Uterus (tissue), 4 donors: ENCODE measurements at places on chromosomes 5 and 9.
A peak's percentile ranks its signal among the peaks of the same experiment; 100 is the strongest.

DNA sequence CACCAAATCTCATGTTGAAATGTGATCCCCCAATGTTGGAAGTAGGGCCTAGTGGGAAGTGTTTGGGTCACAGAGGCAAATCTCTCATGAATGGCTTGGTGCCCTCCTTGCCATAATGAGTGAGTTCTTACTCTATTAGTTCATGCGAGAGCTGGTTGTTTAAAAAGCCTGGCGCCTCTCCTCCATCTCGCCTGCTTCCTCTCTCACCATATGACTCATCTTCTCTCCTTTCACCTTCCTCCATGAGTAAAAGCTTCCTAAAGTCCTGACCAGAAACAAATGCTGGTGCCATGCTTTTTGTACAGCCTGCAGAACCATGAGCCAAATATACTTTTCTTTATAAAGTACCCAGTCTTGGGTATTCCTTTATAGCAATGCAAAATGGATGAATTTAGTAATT is 20.9 kb upstream of the ARHGAP26 start:
- DNase-seq = no peak
- no peaks in the 10 kb centered on the region for H3K4me1 ChIP-seq
- H3K27me3 ChIP-seq = no peaks in the 10 kb centered on the region

DNA sequence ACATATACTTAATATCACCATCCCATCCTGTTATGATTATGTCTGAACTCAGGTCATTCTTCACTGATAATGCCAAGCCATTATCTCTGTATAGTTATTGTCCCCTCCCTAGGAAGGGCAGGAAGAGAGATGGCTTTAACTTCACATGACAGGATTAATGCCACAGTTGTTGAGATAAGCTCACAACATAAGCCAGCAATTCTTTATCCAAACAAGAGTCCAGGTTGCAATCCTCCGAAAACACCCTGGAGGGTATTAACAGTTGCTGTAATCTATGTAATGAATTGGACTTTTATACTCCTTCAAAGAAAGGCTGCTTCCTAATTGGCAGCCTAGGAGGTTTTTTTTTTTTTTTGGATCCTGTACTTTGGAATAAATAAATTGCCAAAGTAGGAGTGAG is 779.4 kb downstream of the SEMA5A start:
- no peaks in the 10 kb centered on the region for H3K36me3 ChIP-seq
- no peak for DNase-seq
- H3K27ac ChIP-seq = no peak overlapping the region
- H3K4me3 ChIP-seq = no peak overlapping the region

DNA sequence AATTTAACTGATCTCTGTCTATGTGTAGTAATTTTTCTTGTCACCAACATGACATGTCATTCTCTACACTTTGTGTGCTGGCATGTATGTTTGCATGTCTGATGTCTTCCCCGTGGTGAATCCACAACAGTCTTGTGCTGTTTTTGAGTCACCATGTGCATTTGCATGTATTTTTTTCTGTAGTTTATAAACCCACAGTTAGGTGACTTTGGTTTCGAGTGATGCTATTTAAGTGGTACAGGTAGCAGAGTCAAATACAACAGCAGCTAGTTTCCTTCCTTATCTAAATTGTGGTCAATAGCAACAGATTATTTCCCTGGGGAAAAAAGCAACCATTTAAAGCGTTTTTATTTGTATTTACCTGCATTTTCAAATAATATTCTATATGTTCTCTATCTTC is 89.9 kb upstream of the FSD1L start:
- no peak overlapping the region for H3K4me3 ChIP-seq
- no peak overlapping the region for H3K27ac ChIP-seq
- no peaks in the 10 kb centered on the region for H3K36me3 ChIP-seq

DNA sequence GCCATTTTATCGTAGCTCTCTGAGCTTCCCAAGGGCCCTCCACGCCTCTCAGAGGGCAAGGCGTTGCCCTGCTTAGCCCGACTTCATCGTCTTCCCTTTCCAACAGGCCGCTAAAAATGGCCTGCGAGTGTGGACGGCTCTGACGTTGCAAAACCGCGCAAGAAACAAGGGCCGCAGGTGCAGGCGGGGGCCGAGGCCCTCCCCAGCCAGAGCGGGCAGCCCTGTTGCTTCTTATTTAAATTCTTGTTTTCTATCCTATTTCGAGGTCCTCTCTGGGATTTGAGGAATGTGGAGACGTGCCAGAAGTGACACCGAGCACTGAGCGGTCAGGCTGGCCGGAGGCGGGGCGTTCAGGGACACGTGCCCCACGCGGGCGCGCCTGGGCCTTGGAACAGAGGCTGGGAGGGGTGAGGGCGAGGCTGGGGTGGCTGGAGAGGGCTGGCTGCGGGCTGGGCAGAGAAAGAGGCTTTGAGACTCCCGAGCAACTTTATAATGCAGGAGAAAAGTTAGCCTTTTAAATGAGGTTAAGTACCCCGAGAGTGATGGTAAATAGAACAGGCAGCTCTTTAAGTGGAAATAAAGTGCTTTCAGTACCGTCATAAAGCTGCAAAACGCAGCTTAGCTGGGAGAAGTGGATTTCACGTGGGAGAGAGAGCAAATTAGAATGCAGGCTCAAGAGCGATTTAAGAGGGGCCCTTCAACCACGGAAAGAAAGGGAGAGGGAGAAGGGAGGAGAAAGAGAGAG is 243.6 kb downstream of the AUH start:
- peak overlapping the region; percentile 18 for H3K4me3 ChIP-seq
- H3K27ac ChIP-seq = peak overlapping the region; percentile 87
- no peaks in the 10 kb centered on the region for H3K27me3 ChIP-seq
- peak; percentile 90 for DNase-seq
- H3K4me1 ChIP-seq = peaks cover 8% of the 10 kb centered on the region

DNA sequence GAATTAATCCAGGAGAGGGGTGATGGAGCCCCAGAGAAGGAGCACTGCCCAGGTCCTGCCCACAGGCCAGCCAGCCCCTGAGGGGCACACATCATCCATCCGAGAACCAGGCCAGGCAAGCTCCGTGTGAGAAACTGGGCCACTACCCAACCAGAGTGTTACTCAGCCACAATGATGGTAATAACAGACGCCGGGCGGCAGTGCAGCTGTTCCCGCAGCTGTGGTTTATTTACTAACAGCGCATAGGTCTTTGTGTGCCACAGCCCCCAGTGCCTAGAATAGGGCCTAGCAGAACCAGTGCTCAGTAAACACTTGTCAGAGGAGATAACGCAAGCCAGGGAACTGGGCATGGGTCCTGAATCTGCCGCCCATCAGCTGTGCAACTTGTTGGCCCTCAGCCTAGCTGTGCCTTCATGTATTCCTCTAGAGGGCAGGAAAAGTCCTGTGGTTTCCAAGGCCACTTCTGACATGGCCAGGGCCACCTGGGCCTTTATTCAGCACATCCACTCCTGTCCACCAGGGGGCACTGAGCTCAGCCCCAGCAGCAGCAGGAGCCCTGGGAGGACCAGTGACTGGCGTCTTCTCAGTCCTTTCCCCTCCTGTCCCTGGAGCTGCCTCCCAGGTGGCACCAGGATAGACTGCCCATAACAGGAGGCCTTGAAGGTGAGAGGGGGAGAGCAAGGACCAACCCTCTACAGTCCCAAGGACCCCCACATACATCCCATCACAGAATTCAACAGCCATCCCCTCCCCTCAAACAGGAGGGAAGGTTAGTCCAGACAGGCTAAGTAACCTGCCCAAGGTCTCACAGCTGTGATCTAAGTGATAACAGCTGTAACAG is 2.1 kb downstream of the MXD3 start:
- DNase-seq = no peak
- H3K36me3 ChIP-seq = no peaks in the 10 kb centered on the region
- no peaks in the 10 kb centered on the region for H3K4me1 ChIP-seq

- no peak overlapping the region for H3K4me3 ChIP-seq
- DNase-seq = no peak
- H3K4me1 ChIP-seq = no peaks in the 10 kb centered on the region
- no peaks in the 10 kb centered on the region for H3K36me3 ChIP-seq
These were observed 178.3 kb downstream of the DEPDC1B start for GRCh38 chr5:60521376-60522291.

- H3K4me3 ChIP-seq = no peak overlapping the region
- H3K36me3 ChIP-seq = no peaks in the 10 kb centered on the region
- H3K27me3 ChIP-seq = no peaks in the 10 kb centered on the region
- H3K4me1 ChIP-seq = no peaks in the 10 kb centered on the region
- no peak overlapping the region for H3K27ac ChIP-seq
These were observed 73.8 kb upstream of the IL12B start for GRCh38 chr5:159403906-159404681.
